Right lobe of liver (tissue), 6 donors: ENCODE measurements at places on chromosomes 3 and 15. TPM values are rescaled to one million over a fixed set of nuclear protein-coding genes. Genes with fewer than 3 reads are reported as not detected.

Gene FBXO45
- total RNA-seq: 3.8 TPM

Gene TMPRSS7
- total RNA-seq: not detected

Gene NPRL2
- total RNA-seq: 16.1 TPM

Gene GRAMD2A
- not detected for total RNA-seq

Gene CRBN
- total RNA-seq: 26.1 TPM

Gene GALNT15
- total RNA-seq: 5.1 TPM

Gene SEMA5B
- total RNA-seq: 0.24 TPM

Gene TMCO5A
- total RNA-seq: not detected

Gene MYRIP
- total RNA-seq: 14.8 TPM

Gene TMC3
- not detected for total RNA-seq

Gene ZNF502
- total RNA-seq: 0.50 TPM

Gene SLC35G2
- 0.51 TPM for total RNA-seq

Gene ATP1B3
- total RNA-seq: 19.4 TPM

GRCh38 chr3:105835606-105836005, 33.2 kb downstream of the CBLB start:
- H3K27ac ChIP-seq: peak overlapping the region; percentile 51
- H3K36me3 ChIP-seq: no peaks in the 10 kb centered on the region
- H3K4me3 ChIP-seq: no peak overlapping the region
- H3K4me1 ChIP-seq: peaks cover 34% of the 10 kb centered on the region

DNA sequence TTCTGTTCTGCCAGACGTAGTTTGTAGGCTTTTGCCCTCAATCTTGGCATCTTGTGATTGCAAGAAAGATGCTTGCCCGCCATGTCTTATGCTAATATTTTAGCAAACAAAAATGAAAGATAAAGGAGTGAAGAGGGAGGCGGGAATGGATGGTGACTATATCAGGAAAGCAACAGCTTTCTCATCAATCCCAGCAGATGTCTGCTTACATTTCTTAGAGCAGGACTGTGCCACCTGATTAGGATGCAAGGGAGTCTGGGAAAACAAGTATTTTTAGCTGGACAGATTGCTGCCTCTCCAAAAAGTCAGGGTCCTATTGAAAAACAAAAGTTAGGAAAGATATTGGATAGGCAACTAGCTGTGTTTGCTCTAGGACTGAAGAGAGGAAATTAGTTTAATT, 34.6 kb upstream of the DPH6 start:
- no peaks in the 10 kb centered on the region for H3K4me1 ChIP-seq
- H3K27ac ChIP-seq: no peak overlapping the region
- no peaks in the 10 kb centered on the region for H3K36me3 ChIP-seq
- H3K4me3 ChIP-seq: no peak overlapping the region
- H3K27me3 ChIP-seq: no peaks in the 10 kb centered on the region
- DNase-seq: no peak

GRCh38 chr15:57537488-57538264, 54.0 kb upstream of the MYZAP start:
- peaks cover 3% of the 10 kb centered on the region for H3K36me3 ChIP-seq
- no peak overlapping the region for H3K27ac ChIP-seq
- no peaks in the 10 kb centered on the region for H3K4me1 ChIP-seq
- no peak for DNase-seq

DNA sequence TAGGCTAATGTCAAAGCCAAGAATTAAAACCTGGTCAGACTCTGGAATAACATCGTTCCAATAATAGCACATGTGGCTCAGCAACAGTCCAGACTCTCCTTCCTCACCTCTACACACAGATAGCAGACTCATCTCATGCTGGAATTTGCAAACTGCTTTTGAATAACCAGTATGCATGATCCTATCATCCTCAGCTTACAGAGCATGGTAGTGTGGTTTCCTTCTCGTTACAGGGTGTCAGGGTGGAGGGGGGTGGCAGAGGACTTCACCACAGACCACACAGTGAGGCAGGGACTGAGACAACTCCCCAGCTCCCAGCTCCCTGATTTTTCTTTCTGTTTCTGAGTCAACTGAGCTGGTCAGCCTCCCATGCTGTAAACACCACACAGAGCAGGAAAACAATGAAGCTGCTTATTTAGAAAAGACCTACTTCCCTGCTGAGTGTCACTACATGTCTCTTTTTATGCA, 101.6 kb downstream of the RPL22L1 start:
- H3K27ac ChIP-seq: no peak overlapping the region
- peaks cover 29% of the 10 kb centered on the region for H3K4me1 ChIP-seq
- DNase-seq: no peak
- no peaks in the 10 kb centered on the region for H3K27me3 ChIP-seq

DNA sequence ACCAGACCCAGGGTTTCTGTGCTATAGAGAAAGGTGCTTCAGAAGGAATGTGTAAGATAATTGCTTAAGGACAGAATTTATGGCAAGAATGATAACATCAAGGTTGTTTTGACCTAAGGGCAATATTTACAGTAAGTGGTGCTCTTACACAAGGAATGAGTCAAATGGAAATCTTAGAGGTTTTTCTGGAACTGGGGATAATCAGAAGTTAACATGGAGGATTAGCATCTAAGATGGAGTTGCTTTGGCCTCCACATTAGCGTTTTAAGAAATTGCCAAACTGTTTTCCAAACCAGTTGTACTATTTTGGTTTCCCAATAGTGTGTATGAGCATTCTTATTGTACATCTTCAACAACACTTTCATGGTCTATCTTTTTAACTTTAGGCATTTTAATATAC, 3.1 kb downstream of the WDR93 start:
- DNase-seq: no peak
- no peaks in the 10 kb centered on the region for H3K4me1 ChIP-seq
- no peak overlapping the region for H3K4me3 ChIP-seq
- H3K27me3 ChIP-seq: no peaks in the 10 kb centered on the region
- no peaks in the 10 kb centered on the region for H3K36me3 ChIP-seq

DNA sequence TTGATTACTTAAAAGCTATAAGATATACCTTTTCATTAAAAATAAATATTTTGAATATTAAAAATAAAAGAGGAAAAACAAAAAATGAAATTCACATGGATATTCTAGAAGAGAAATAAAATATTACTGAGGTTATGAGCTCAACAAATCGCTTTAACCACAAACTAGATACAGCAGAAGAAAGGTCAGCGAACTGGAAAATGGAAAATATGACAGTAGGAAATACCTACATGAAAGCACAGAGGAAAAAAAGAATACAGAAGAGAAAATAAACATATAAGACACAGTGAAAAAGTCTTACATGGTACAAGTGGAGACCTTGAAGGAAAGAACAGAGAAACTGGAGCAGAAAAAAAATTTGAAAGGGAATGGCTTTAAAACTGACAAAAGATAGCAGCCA, 33.2 kb downstream of the SCAPER start:
- DNase-seq: no peak
- no peak overlapping the region for H3K27ac ChIP-seq
- H3K27me3 ChIP-seq: no peaks in the 10 kb centered on the region

- no peak overlapping the region for H3K27ac ChIP-seq
- H3K4me1 ChIP-seq: no peaks in the 10 kb centered on the region
- no peak for DNase-seq
- no peaks in the 10 kb centered on the region for H3K27me3 ChIP-seq
Measured at GRCh38 chr3:31008994-31009393, 114.5 kb upstream of the GADL1 start.

DNA sequence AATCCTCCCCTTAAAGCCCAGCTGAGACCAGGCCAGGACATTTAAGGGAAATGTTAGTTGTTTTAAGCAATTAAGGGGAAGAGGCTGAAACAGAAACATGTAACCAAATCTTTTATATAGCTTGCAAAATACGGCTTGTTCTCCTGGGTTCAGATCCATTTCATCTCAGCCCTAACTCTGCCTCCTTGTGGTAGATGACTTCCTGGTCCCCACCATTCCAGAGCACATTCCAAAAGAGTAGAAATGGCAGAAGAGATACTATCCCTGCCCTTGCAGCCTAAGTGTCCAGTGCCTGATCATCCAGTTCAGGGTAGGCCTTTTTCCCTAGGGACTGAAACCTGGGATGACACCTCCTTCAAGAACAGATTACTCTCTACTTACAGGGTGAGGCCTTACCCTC, 266.2 kb upstream of the VEPH1 start:
- DNase-seq: no peak
- H3K36me3 ChIP-seq: no peaks in the 10 kb centered on the region
- no peaks in the 10 kb centered on the region for H3K4me1 ChIP-seq
- H3K27ac ChIP-seq: no peak overlapping the region
- no peaks in the 10 kb centered on the region for H3K27me3 ChIP-seq

DNA sequence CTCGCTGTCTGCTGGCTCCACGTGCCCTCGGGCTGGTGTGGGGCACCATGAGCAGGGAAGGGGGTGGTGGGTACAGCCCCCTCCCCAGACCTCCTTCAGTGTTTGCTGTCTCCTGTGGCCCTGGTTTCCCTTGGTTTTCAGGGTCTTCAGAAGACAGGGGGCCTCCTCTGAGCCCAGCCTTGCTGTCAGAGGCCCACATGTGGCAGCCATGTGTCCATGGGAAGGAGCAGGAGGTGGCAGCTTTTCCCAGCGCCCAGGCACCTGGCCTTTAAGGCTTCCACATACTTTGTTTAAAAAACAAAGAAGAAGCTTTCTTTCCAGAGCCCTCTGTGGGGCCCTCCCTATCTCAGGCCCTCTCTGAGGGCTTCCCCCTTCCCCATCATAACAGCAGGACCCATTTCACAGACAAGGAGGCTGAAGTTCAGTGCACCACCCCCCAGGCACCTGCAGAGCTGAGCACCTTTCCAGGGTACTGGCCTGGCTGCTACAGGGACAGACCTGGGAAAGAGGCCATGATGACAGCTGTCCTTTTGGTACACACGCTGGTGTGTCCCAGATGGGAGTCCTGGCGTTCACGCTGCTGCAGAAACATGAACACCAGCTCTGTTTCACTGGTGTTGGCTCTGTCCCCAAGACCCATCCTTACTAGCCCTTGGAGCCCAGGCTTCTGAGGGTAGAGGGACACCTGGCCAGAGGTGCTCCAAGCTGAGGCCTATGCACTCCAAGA, 73.7 kb downstream of the DNAJB8 start:
- H3K4me1 ChIP-seq: no peaks in the 10 kb centered on the region
- H3K27me3 ChIP-seq: no peaks in the 10 kb centered on the region
- no peak overlapping the region for H3K4me3 ChIP-seq
- DNase-seq: no peak

DNA sequence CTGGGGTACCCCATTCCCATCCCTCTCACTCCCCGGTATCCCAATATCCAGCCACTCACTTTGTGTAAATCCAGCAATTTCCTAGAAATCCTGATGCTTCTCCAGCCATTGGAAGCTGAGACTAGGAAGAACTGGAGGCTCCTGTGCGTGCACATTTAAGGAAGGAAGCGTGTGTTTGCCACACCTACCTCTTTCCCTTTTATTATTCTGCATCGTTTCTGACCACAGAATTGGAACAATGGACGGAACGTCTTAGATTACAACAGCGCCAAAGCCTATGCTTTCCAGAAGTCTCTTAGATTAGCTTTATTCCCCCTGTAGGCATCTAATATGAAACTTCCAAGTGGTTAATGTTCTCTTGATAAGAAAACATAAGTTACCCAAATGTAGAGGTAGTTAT, 234.8 kb upstream of the TRIM42 start:
- no peak for DNase-seq
- no peaks in the 10 kb centered on the region for H3K4me1 ChIP-seq
- no peak overlapping the region for H3K27ac ChIP-seq
- no peaks in the 10 kb centered on the region for H3K27me3 ChIP-seq
- no peak overlapping the region for H3K4me3 ChIP-seq

DNA sequence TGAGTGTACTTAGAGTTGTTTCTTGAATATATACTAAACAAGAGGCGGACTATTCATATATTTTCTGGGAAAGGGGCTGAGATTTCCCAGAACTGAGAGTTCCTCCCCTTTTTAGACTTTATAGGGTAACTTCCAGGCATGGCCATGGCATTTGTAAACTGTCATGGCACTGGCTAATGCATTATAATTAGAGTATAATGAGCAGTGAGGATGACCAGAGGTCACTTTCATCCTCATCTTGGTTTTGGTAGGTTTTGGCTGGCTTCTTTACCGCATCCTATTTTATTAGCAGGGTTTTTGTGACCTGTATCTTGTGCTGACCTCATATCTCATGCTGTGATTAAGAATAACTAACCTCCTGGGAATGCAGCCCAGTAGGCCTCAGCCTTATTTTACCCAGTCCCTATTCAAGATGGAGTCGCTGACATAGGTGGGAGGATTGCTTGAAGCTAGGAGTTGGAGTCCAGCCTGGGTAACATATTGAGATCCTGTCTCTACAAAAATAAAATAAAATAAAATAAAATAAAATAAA, 91.4 kb downstream of the MOBP start:
- no peaks in the 10 kb centered on the region for H3K4me1 ChIP-seq
- H3K4me3 ChIP-seq: no peak overlapping the region
- H3K36me3 ChIP-seq: no peaks in the 10 kb centered on the region

DNA sequence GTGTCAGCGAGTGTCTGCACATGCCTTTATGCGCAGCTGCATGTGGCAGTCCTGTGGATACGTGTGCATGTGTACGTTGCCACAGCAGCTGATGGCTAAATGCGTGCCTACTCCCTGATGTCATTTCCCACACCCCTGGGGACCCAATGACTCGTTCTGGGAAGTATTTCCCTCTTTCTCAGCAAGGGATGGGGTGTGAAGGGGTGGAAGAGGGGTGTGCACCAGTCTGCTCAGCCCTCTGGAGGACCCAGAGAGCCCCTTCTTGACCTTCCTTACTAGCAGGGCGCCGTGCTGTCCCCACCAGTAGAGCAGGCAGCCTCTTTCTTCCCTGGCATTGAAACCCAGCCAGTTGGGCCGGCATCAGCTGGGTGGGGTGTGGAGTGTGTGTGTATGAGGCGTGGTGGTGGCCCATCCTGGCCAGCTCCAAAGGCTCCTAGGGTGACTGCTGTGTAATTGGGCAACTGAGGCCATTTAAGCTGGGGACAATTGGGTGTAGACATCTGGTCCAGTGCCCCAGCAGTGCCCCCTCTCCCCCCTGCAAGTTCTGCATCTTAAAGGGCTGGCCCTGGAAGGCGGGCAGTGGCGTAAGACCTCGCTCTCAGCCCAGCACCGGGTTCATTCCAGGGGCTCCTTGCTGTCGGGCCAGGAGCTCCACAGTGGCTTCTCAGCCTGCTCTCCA, 19.2 kb downstream of the SNX33 start:
- H3K27ac ChIP-seq: no peak overlapping the region
- no peaks in the 10 kb centered on the region for H3K27me3 ChIP-seq
- no peaks in the 10 kb centered on the region for H3K36me3 ChIP-seq
- no peak for DNase-seq
- H3K4me3 ChIP-seq: no peak overlapping the region
- peaks cover 28% of the 10 kb centered on the region for H3K4me1 ChIP-seq

- DNase-seq: no peak
- peaks cover 17% of the 10 kb centered on the region for H3K4me1 ChIP-seq
- H3K27ac ChIP-seq: no peak overlapping the region
- no peak overlapping the region for H3K4me3 ChIP-seq
- H3K27me3 ChIP-seq: no peaks in the 10 kb centered on the region
Measured at GRCh38 chr3:5213574-5213966, 26.1 kb downstream of the EDEM1 start.

DNA sequence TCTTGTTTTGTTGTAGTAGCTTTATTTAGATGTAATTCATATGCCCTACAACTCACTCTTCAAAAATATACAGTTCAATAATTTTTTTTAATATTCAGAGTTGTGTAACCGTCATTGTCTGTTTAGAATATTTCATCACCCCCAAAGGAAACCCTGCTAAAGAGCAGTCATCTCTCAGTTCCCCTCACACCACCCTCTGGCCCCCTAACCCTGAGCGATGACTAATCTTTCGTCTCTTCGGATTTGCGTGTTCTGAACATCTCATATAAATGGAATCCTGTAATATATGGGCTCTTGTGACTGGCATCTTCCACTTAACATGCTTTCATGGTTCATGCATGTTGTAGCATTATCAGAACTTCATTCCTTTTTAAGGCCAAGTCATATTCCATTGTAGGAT, 183.8 kb downstream of the ATG7 start:
- no peak for DNase-seq
- no peak overlapping the region for H3K4me3 ChIP-seq
- H3K27ac ChIP-seq: no peak overlapping the region
- H3K27me3 ChIP-seq: no peaks in the 10 kb centered on the region
